Right renal cortex interstitium (tissue), 3 donors: ENCODE measurements at places on chromosomes 16 and 17.

- no peak for DNase-seq
These were observed 125.4 kb downstream of the MRTFB start for GRCh38 chr16:14196539-14196938.

GRCh38 chr16:50469121-50469743 is 79.0 kb upstream of the NKD1 start:
- no peak for DNase-seq

GRCh38 chr17:13428611-13429042 is 173.1 kb downstream of the HS3ST3A1 start:
- no peak for DNase-seq

- no peak for DNase-seq
These were observed 842 bp downstream of the MRPL10 start for GRCh38 chr17:47830396-47831002.
